HEK293T (cell line): ENCODE measurements at places on chromosomes 12 and 14.

DNA sequence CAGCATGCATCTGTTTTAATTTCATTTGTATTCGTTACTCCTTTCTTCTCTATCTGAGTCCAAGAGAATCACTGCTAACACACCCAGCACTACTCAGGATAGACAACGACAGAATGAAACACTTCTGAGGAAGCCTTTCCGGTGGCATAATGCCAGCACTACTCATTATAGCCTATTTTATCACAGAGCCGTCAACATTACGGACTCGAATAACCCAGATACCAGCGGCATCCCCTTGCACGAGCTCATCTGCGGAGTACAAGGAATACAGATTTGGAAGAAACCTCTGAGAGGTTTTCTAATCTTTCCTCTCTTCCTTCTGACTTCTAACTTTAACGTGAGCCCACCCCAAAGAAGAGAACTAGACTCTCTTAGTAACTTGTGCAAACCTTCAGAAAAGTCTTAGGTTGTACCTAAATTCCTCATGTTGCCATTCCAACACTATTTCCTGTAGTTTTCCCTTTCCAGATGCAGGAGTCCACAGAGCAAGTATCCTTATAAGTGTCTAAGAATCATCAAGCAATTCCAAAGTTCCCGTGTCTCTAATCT lies 248.1 kb downstream of the APAF1 start:
- DNase-seq = no peak

DNA sequence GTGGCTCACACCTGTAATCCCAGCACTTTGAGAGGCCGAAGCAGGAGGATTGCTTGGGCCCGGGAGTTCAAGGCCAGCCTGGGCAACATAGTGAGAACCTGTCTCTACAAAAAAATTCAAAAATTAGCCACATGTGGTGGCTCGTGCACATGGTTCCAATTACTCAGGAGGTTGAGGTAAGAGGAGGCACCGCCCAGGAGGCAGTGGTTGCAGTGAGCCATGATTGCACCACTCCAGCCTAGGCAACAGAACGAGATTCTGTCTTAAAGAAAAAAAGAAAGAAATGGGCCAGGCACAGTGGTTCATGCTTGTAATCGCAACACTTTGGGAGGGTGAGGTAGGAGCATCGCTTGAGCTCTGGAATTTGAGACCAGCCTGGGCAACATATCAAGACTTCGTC lies 33.5 kb downstream of the MAP1LC3B2 start:
- DNase-seq = no peak

- DNase-seq = peak; percentile 42
Measured at GRCh38 chr12:124720004-124720680, 143.5 kb downstream of the SCARB1 start.

DNA sequence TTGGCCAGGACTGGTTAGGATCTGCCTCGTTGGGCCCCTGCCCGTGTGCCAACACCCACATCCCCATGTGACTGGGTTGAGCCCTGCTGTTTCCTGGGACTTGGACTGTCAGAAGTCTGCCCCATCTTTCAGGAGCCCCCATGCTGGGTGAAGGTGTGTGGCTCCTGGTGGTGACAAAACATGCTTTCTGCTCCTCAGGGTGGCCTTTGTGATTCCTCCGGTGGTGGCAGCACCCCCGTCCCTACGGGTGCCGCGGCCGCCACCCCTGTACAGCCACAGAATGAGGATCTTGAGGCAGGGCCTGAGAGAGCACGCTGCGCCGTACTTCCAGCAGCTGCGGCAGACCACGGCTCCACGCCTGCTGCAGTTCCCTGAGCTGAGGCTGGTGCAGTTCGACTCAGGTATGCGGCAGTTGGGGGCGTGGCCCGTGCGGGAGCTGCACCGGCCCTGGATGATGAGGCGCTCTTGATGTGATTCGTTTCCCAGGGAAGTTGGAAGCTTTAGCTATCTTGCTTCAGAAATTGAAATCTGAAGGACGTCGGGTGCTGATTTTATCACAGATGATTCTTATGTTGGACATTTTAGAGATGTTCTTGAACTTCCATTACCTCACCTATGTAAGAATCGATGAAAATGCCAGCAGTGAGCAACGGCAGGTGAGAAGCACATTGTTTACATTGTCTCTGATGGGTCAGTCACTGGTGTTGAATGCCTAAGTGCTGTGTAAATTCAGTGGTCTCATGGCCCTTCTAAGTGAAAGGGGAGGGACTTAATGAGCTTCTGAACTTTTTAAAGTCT lies 80.0 kb downstream of the EP400 start:
- DNase-seq = no peak

- DNase-seq = no peak
Measured at GRCh38 chr12:38761636-38762342, 143.6 kb downstream of the CPNE8 start.

DNA sequence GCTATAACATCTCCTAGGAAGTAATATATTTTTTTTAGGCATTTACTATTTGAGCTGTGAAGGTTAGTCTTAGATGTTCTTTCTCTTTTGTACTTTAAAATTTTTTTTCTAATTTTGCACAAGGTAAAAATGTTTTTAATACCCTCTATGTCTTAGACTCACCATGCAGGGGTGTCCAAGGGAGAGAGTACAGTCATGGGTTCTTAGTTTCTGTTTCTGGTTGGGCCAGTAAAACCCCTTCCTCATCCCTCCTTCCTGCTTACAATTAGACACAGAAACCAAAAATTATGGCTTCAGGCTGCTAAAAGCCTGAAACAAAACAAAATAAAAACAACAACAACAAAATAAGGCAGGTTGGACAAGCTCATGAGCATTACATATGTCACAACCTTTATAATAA lies 193.0 kb downstream of the SYT1 start:
- DNase-seq = no peak

GRCh38 chr12:51823875-51824565 lies 24.5 kb downstream of the FIGNL2 start:
- DNase-seq = peak; percentile 68

DNA sequence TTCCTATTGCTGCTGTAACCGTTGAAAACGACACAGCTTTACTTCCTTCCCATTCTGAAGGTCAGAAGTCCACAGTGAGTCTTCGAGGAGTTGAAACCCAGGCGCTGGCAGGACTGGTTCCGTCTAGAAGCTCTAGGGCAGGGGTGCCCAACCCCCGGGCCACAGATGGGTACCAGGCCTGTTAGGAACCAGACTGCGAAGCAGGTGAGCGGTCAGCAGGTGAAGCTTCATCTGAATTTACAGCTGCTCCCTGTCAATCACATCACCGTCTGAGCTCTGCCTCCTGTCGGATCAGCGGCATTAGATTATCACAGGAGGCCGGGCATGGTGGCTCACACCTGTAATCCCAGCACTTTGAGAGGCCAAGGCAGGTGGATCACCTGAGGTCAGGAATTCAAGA lies 12.6 kb upstream of the SFSWAP start:
- DNase-seq = no peak

GRCh38 chr12:130945786-130946492 lies 7.8 kb upstream of the ADGRD1 start:
- no peak for DNase-seq

- DNase-seq = no peak
Measured at GRCh38 chr12:51390457-51390856, 749 bp downstream of the GALNT6 start.

DNA sequence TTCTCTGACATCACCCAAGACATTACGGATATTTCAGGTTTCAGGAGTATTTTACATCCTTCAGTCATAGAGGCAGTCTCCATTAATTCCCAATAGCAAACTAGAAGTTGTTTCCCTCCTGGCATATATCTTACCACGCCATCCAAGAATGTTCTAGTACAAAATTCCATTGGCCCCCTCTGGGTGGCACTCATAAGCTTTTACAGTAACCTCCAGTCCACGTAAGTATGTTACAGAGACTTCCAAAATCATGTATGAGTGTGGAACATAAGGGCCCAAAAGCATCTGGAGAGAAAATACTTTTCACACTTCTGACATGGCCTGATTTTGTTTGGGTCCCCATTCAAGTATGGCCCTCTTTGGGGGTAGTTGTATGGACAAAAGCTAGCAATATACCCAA lies 58.1 kb upstream of the DHRS4 start:
- DNase-seq = no peak

DNA sequence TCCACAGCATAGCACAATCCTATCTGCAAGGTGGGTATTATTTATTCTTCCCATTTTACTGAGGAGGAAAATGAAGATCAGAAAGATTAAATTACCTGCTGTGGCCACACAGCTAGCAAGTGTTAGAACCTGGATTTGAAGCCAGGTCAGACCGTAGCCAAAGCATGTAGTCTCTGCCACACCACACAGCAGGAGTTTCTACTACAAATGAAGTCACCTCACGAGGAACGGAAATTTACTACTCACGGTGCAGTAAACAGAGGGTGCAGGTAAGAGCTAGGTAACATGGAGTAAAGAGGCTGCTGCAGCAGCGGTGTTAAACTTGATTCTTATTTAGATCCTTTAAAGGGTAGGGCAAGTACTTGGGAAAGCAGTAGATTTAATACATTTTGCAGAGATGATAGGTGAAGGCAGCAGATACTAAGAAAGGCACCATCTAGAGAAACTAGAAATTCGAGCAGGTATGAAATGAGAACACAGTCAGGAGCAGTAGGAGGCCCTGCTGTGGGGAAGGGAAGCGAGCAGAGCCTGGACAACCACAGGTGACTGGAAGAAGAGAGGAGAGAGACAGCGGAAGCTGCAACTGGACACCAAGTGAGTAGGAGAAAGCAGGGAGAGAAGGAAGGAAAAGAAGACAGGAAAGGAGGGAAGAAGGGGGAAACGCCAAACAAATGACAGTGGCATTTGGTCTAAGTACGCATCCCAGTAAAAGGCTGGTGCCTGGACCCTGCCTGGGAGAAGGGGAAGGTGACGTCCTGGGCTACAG lies 21.5 kb downstream of the SPTB start:
- DNase-seq = no peak
